Heart left ventricle (tissue), 16 donors: ENCODE measurements at places on chromosomes 12 and 14. TPM values are rescaled to one million over a fixed set of nuclear protein-coding genes. Genes with fewer than 3 reads are reported as not detected.

- H3K27me3 ChIP-seq = no peaks in the 10 kb centered on the region
- peaks cover 18% of the 10 kb centered on the region for H3K4me1 ChIP-seq
- no peak overlapping the region for H3K4me3 ChIP-seq
- H3K27ac ChIP-seq = no peak overlapping the region
These were observed 2.3 kb upstream of the NOP2 start for GRCh38 chr12:6570264-6570887.

GRCh38 chr14:67967206-67967605, 147.6 kb downstream of the RAD51B start:
- peaks cover 3% of the 10 kb centered on the region for H3K4me1 ChIP-seq
- DNase-seq = no peak
- no peaks in the 10 kb centered on the region for H3K36me3 ChIP-seq
- H3K27me3 ChIP-seq = no peaks in the 10 kb centered on the region
- no peak overlapping the region for H3K27ac ChIP-seq

GRCh38 chr12:111228916-111229666, 139.8 kb downstream of the PHETA1 start:
- no peak for DNase-seq
- no peaks in the 10 kb centered on the region for H3K36me3 ChIP-seq
- H3K4me3 ChIP-seq = no peak overlapping the region
- H3K27me3 ChIP-seq = no peaks in the 10 kb centered on the region
- H3K27ac ChIP-seq = no peak overlapping the region
- no peaks in the 10 kb centered on the region for H3K4me1 ChIP-seq

DNA sequence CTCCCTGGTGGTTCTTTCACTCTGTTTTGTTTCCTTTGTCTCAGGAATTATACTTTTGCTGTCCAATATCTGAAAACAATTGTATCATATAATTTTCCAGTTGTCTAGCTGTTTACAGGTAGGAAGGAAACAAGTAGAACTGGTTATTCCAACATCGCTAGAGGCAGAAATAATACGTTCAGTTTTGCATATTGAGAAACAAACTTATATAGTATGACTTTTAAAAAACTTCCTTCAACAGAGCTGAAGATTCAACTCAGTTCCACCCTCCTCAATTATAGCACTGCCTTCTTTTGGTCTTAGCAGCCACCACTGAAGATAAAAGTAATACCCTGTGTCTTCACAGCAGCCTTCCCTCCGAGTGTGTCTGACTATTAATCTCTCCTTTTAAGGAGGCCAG, 214.3 kb downstream of the EFCAB11 start:
- H3K4me3 ChIP-seq = no peak overlapping the region
- H3K27me3 ChIP-seq = no peaks in the 10 kb centered on the region
- no peak for DNase-seq
- H3K36me3 ChIP-seq = no peaks in the 10 kb centered on the region
- no peaks in the 10 kb centered on the region for H3K4me1 ChIP-seq

Gene NFATC4
- polyA plus RNA-seq = 23.0 TPM

DNA sequence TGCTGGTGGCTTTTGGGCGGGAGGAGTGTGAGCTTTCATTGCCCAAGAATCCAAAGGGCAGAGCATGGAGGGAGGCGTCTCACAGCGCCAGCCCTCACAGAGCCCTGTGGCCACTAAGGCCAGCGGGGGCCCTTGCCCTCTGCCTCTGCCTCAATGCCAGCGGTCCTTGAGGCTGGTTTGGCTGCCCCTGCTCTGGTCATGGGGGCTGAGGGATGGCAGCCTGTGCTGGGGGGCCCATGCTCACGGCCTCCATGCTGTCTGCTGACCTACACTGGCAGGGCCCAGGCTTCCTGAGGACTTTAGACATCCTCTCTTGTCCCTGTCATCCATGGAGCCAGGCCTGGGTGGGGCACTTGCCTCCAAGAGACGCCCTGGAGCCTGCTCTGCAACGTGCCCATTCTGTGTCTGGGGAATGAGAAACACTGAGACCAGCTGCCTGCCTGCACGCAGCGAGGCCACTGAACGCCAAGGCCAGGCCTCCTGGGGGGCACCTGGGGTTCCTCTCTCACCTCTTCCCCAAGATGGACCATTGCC, 143.4 kb downstream of the KIF26A start:
- no peak overlapping the region for H3K4me3 ChIP-seq
- peaks cover 4% of the 10 kb centered on the region for H3K27me3 ChIP-seq
- H3K27ac ChIP-seq = no peak overlapping the region
- no peaks in the 10 kb centered on the region for H3K36me3 ChIP-seq
- H3K4me1 ChIP-seq = no peaks in the 10 kb centered on the region
- peak; percentile 8 for DNase-seq

DNA sequence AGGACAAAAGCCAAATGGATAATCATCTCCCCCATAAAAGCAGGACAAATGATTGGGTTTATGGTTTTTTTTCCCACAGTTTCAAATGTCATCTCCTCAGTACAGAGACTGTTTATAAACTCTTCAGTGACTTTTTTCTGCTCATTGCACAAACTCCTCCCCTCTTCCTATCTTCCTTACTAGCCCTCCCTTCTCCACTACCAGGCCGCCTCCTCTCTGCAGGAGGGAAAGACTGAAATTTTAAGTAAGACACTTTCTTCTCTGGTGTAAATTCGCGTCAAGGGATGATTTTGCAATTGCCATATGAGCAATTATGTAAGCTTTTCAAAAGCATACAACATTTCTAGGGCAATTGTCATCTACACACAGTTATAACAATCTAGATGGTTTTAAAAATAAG, 37.0 kb downstream of the BTG1 start:
- H3K27me3 ChIP-seq = no peaks in the 10 kb centered on the region
- no peaks in the 10 kb centered on the region for H3K4me1 ChIP-seq
- no peak overlapping the region for H3K4me3 ChIP-seq
- no peak overlapping the region for H3K27ac ChIP-seq
- no peak for DNase-seq
- H3K36me3 ChIP-seq = no peaks in the 10 kb centered on the region

Gene GLT8D2
- 4.9 TPM for polyA plus RNA-seq

Gene KLRK1
- 0.28 TPM for polyA plus RNA-seq

Gene DYRK4
- polyA plus RNA-seq = 35.5 TPM

Gene MMP14
- 18.9 TPM for polyA plus RNA-seq

GRCh38 chr12:16349131-16349460, 1.7 kb downstream of the MGST1 start:
- no peak overlapping the region for H3K27ac ChIP-seq
- no peaks in the 10 kb centered on the region for H3K36me3 ChIP-seq
- no peaks in the 10 kb centered on the region for H3K4me1 ChIP-seq
- H3K4me3 ChIP-seq = peak overlapping the region; percentile 57
- H3K27me3 ChIP-seq = no peaks in the 10 kb centered on the region
- no peak for DNase-seq

DNA sequence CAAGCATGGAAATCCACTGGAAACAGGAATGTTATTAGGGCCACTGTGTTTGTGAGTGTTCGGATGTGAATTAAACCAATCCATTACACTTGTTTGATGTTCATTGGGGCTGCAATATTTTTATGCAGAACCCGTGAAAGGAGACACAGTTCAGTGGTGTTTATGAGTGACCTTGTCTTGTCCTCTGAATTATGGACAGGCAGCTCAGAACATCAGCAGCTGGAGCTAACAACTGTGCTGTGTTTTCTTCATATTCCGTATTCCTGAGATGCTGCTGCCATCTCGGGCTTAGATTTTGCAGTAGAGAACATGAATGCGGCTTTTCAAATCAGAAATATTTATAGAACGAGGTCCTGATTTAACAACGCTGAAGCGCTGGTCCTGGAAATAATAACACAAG, 20.3 kb upstream of the CACNA1C start:
- peak overlapping the region; percentile 27 for H3K27ac ChIP-seq
- H3K4me1 ChIP-seq = peaks cover 23% of the 10 kb centered on the region
- no peak for DNase-seq
- no peaks in the 10 kb centered on the region for H3K27me3 ChIP-seq

Gene TRAF3
- polyA plus RNA-seq = 1.6 TPM

GRCh38 chr14:33924566-33925100, 26.2 kb downstream of the EGLN3 start:
- H3K27ac ChIP-seq = no peak overlapping the region
- DNase-seq = no peak
- H3K27me3 ChIP-seq = no peaks in the 10 kb centered on the region
- H3K36me3 ChIP-seq = peaks cover 37% of the 10 kb centered on the region

Gene PTPN6
- polyA plus RNA-seq = 6.7 TPM

DNA sequence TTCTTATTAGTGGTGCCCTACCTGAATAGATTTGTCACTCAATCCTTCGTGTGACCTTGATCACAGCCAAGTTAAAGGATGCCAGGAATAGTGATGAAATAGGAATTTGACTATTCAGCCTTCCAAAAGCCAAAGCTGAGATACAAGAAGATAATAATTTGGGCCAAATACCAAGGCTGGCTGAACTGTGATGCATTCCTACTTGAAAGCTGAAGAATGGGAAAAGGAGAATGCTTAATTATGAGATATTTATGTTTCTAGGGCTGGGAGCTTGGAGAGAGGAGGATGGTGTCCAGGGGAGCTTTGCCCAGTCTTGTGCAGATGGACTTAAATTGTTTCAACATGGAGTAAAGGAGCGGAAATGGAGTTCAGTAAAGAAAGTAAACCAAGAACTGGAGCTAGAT, 5.2 kb downstream of the RNASE7 start:
- no peak overlapping the region for H3K27ac ChIP-seq
- H3K36me3 ChIP-seq = no peaks in the 10 kb centered on the region

DNA sequence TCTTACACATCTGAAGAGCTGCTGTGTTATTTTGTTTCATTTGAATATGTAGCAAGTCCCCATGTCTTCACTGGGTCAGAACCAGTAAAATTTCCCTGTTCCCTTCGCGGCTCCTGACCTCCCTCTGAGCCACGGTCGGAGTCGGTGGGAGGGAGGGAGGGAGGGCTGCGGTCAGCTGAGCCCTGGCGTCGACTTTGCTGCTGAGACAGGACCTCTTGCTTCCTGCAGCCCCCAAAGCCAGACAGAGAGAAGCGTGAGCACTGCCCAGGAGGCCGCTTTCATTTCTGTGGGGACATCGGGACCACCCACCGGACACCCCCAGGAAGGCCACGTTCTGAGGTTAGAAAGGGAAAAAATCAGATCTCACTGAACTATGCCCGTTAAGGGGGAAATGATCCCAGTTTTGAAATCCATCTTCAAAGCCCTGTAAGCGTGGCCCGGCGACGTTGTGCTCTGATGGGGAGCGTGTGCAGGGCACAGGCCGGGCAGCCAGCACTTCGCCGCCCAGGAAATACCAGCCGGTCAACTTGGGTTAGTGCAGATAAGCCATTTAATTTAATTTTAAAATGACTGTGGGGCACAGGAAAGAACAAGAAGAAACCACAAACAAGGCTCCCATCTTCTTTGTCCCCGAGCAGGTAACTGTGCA, 42.1 kb downstream of the NOC4L start:
- H3K4me1 ChIP-seq = peaks cover 12% of the 10 kb centered on the region
- no peaks in the 10 kb centered on the region for H3K36me3 ChIP-seq
- H3K27ac ChIP-seq = no peak overlapping the region
- no peak for DNase-seq
- no peaks in the 10 kb centered on the region for H3K27me3 ChIP-seq

- no peak overlapping the region for H3K27ac ChIP-seq
- no peak for DNase-seq
- peaks cover 34% of the 10 kb centered on the region for H3K27me3 ChIP-seq
- peaks cover 4% of the 10 kb centered on the region for H3K36me3 ChIP-seq
These were observed 2.4 kb upstream of the ADCY4 start for GRCh38 chr14:24337144-24337823.

Gene SERPINA9
- polyA plus RNA-seq = not detected

Gene MYF6
- not detected for polyA plus RNA-seq

Gene CHURC1
- polyA plus RNA-seq = 51.0 TPM

Gene ITGB7
- polyA plus RNA-seq = 0.50 TPM

Gene OVCH1
- polyA plus RNA-seq = 0.18 TPM

Gene DEPDC4
- polyA plus RNA-seq = not detected

- no peak for DNase-seq
- H3K4me1 ChIP-seq = no peaks in the 10 kb centered on the region
- H3K27ac ChIP-seq = no peak overlapping the region
- no peaks in the 10 kb centered on the region for H3K36me3 ChIP-seq
- H3K27me3 ChIP-seq = no peaks in the 10 kb centered on the region
These were observed 34.8 kb upstream of the TESC start for GRCh38 chr12:117134059-117134458.

- no peaks in the 10 kb centered on the region for H3K36me3 ChIP-seq
- DNase-seq = no peak
- no peak overlapping the region for H3K27ac ChIP-seq
These were observed 148.3 kb downstream of the TGFB3 start for GRCh38 chr14:75833326-75834020.

DNA sequence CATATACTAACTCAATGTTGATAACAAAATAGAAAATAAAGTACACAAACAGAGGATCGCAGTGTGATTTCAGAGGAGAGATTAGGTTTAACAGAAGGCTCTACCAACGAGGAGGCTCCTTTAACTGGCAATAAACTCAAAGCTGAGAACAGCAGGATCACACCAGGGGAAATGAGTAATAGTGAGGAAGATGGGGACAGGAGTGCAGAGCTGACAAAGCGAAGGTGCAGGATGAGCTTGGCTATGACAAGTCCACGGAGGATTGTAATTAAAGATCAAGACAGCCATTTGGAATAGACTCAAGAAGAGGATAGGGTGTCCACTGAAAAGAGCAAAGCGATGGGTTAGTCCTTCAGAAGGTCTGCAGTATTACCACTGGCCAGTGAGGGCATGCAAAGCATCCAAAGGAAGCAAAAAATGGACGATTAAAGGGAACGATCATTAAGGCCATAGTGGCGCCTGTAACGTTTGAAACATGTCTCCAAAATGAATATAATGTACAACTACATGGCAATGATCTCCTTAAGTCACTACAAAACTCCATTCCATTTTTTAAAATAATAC, 85.3 kb downstream of the GRIN2B start:
- H3K36me3 ChIP-seq = no peaks in the 10 kb centered on the region
- no peaks in the 10 kb centered on the region for H3K27me3 ChIP-seq
- H3K4me3 ChIP-seq = no peak overlapping the region
- H3K27ac ChIP-seq = no peak overlapping the region
- H3K4me1 ChIP-seq = no peaks in the 10 kb centered on the region

- no peaks in the 10 kb centered on the region for H3K27me3 ChIP-seq
- no peak overlapping the region for H3K4me3 ChIP-seq
- no peak overlapping the region for H3K27ac ChIP-seq
- H3K36me3 ChIP-seq = no peaks in the 10 kb centered on the region
- no peaks in the 10 kb centered on the region for H3K4me1 ChIP-seq
These were observed 9.7 kb downstream of the CACNA2D4 start for GRCh38 chr12:1908758-1909157.

DNA sequence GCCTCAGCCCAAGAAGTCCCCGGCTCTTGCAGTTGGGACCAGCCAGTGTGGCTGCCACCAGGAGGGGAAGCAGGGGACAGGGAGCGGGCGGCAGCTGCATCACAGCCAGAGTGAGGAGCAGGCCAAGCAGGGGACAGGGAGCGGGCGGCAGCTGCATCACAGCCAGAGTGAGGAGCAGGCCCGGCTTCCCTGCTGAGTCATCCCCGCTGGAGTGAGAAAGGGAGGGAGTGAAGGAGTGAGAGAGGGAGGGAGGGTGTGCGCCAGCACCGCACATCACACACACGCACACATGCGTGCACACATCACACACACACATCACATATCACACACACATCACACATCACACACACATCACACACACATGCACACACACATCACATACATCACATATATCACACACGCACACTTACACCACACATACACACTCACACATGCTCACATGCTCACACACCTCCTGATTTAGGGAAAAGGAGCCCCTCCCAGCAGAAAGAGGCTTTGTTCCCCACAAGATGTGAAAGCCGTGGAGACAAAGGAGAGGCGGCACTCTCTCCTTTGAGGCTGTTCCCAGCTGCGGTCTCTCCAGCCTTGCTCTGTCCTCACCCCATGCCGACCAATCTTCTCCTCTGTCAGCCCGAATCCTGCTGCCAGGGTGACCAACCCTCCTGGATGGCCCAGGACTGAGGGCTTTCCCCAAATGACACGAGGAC, 16.7 kb upstream of the ZDHHC22 start:
- peak; percentile 74 for DNase-seq
- no peaks in the 10 kb centered on the region for H3K36me3 ChIP-seq
- peak overlapping the region; percentile 44 for H3K27ac ChIP-seq
- peaks cover 13% of the 10 kb centered on the region for H3K27me3 ChIP-seq
